ENCODE measurements at places on chromosomes 6 and 20.

- DNase-seq, result no peak
These were observed 19.0 kb upstream of the MLN start for GRCh38 chr6:33822575-33823395.

- no peak for DNase-seq
These were observed 7.9 kb downstream of the TUBB start for GRCh38 chr6:30727920-30728553.

- DNase-seq, result no peak
These were observed 42.4 kb downstream of the HAO1 start for GRCh38 chr20:7897781-7898364.

GRCh38 chr6:53834132-53834531, 39.3 kb downstream of the LRRC1 start:
- peak; percentile 39 for DNase-seq

DNA sequence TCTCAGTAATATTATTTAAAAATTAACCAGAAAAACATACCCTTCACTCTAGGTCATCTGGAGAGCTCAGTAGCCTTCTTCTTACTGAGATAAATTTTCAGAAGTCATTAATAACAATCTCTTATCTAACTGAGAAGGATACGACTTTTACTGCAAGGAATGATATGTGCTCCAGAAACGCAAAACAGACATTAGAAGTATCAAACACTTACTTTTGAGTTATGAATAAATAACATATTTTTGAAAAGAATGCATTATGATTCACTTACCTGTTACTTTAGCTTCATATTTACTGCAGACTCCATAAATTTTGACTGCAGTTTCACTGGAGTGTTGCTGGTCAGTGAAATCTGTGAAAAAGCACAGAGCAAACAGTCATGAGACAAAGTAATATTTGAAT, 668.7 kb upstream of the NRSN1 start:
- DNase-seq, result no peak

All from testis (tissue), 5 donors.